ENCODE measurements at places on chromosomes 6 and 20.

DNA sequence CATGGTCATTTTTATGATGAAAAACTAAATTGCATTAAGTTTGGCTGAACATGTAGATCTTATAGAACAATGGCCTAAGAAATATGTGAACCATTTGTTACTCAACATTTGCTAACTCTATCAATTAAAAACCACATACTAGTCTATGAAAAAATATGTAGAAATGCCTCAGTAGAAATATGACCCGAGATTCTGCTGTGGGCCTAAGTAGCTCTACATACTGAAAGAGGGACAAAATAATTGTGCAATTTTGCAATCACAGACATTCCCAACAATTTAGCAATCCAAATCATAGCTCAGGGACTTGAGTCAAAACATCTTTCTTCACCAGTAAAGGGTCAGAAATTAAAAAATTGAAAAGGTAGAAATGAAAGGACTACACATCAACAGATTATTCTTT is 619.0 kb downstream of the FRK start:
- DNase-seq = no peak

DNA sequence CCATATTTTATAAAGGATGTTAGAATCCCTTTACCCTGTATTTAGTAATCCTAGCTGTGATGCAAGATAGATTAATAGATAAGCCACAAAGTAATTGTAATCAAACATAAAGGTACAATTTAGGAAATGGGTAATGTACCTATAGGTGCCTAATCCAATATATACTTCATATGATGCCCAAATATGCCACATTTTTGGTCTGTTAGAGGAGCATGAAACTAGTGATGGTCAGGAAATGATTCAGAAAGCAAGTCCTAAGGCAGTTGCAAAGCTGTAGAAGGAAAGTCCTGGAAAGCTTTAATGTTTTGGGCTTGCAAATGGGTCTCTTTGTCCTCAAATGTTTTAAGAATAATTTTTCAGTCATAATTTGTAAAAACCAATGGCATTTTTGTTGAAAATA is 76.6 kb upstream of the PTPRK start:
- DNase-seq = no peak

DNA sequence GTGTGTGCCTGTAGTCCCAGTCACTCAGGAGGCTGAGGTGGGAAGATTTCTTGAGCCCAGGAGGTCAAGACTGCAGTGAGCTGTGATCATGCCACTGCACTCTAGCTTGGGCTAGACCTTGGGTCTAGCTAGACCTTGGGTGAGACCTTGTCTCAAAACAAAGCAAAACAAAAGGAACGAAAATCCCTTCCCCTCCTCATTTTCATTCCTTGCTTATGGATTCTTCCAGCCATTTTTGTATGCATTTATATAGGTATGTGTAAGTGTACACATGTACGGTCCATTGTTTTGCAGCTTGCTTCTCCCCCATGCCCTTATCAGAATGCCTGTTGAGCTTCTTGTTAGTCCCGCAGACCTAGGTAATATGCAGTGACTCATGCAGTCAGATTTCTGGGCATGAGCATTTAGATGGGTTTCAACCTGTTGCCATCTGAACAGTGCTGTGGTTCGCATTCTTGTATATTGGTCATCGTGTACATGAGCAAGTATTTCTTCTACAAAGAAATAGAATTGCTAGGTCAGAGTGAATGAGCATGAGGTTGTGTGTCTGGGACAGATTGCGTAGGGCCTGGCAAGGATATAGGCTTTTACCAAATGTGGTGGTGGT is 73.2 kb downstream of the ATRN start:
- no peak for DNase-seq

DNA sequence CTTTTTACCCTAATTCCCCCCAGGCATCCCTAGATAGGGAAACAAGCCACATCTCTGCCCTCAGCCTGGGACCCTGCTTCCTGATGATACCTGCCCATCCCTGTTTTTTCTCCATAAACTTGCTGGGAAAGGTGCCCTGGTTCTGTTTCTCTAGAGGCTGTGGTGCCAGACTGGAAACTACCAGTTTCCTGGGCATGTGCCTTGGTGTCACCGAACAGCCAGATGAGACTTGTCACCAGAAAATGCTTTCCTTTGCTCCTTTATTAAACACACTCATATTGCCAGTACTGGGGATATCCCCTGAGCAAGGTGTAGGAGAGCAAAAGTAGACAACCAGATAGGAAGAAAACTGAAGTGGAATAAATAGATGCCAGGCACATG is 16.8 kb downstream of the SRSF3 start:
- DNase-seq = no peak

GRCh38 chr6:3297006-3297405 is 38.3 kb downstream of the PSMG4 start:
- DNase-seq = no peak

DNA sequence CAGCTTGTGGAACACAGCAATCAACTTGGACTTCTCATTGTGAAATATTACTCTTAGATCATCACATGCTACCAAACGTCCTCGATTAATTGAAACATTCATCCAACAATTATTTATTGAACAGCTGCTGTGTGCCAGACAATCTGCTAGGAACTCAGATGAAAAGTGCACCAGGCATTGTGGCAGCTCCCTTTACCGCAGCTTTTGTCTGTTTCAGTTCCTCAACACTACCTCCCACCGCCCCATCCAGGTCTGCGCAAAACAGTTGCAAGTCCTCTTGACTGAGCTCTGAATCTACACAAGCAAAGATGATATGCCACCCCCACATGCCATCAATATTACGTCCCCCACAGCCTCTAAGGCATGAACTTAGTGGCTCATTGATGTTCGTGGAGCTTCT is 1094.4 kb upstream of the MAP3K7 start:
- no peak for DNase-seq

- DNase-seq = no peak
These were observed 52.5 kb upstream of the CCN2 start for GRCh38 chr6:132003516-132004178.

DNA sequence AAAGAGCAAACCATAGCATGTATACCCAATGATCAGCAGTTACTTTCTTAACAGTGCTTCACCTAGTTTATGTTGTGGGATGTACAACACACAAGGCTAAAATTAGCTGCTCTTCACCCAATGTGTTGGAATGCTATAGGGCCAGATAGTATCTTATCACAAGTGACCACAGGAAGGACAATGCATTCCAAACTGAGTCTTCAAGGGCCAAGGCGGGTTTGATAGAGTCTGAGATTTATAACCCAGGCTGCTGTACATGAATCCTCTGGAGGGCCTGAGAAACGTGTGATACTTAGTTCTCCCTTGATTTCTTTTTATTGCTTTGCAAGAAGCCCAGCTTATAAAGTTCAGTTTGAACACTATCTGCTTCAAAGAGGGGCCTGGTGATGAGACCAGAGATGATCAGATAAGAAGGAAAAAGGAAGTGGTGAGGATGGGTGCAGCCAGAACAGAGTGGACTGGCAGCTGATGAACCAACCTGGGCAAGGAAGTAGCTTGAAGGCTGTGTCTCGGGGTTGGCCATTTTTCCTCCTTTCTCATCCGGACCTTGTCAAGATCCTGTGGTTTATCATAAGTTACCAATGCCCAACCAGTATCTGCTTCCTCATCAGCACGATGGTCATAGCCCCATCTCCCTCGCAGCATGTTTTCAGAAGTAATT is 62.2 kb upstream of the BMP2 start:
- no peak for DNase-seq

DNA sequence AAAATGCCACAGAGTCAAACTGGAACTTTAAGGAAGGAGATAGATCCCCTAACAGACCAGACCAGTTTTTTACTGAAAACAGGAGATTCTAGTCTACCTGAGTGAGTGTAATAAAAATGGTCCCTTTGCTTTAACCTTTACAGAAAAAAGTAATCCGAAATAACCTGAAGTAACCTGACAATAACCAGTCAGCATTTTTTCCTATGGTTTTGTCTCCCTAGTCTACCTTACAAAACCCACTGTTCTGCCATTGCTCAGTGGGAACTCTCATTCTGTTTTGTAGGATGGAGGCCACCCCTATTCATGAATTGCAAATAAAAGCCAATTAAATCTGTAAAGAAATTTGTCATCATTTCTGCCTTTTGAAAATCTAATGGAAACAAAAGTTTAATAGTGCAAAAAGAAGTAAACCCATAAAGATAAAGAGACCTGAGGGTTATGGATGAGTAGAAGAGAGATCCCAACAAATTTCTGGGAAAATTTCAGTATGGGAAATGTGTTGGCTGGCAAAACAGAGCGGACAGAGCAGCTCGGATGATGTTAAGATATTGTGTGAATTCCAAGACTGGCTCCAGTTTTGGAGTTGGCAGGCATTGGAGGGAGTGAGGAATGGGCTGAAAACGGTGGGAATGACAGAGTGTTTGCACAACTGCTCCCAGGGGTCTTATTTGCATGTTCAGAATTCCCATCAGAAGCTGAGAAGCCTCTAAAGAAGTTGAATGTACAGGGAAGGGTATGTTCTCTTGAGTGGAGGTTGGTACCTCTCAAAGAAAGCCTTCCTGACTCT is 104.7 kb upstream of the RALGAPA2 start:
- no peak for DNase-seq

DNA sequence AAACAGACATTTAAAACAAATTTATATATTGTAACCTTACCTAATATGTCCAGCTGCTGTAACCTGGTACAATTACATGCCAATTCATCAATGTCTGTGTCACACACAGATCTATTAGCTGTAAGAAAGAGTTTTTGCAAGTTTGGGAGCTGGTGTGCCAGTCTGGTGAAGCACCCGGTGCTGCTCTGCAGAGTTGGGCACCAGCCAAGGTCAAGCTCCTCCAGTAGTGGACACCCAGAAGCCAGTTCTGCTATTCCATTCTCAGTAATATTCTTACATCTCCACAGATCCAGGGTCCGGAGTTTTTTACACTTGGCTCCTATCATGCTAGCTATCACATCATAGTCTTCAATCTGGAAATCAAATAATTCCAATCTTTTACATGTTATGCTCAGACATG is 41.0 kb downstream of the POU3F2 start:
- no peak for DNase-seq

GRCh38 chr6:105560611-105561066 is 157.8 kb upstream of the PREP start:
- no peak for DNase-seq

DNA sequence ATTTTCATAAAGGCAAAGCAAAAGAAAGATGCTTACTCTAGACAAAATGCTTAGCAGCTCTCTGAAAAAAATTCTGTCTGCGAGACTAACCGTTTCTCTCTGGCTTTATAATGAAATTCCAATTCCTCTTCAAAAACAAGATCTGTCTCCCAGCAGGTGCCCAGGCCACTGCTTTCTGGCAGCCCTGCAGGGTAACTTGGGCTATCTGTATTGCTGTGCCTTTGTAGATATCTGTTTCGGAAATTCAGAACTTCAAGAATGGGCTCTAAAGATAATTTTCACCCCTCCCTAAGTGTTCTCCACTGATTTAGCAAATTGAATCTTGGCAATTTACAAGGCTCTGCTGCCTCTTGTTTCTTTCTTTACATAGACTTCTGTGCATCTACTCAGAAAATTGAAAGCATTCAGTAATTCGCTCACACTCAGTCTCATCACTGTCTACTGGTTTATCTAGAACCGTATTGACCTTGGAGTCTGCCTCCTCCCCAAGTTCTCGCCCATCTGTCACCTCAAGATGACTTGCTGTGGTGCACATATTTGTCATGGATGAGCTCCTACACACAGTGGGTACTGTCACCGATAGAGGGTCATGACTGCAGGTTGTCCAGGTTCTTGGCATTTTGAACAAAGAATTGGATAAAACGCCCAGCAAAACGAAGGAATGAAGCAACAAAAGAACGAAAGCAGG is 26.4 kb upstream of the FABP7 start:
- DNase-seq = no peak

DNA sequence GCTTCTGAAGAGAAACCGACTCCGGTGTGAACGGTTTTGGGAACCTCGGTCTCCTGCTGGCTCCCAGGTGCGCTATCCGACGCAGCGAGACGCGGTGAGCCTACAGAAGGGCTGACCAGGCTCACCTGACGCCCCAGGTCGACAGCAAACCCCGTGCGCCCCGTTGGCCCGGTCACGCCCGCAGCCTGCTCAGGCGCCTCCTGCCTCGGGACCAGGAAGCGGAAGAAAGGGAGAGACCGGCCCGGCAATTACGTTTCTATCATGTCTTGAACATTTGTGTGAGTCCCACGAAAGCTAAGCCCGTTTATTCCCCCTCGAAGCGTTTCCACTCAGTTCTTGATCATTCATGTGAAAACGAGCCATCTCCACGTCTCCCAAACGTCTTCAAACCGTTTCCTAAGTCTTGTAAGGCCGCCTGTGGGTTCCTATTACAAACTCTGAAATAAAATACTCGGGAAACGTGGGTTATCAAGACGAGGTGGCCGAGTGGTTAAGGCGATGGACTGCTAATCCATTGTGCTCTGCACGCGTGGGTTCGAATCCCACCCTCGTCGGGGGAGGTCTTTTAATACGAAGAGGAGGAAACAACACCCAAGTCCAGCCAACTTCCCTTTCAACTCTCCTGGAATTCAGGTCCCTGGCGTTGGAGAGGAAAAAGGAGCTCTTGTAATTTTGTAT is 150.5 kb upstream of the PRSS16 start:
- peak; percentile 18 for DNase-seq

GRCh38 chr6:157904999-157905398 is 76.7 kb upstream of the SYNJ2 start:
- no peak for DNase-seq

- no peak for DNase-seq
These were observed 41.3 kb upstream of the HFE start for GRCh38 chr6:26045928-26046368.

DNA sequence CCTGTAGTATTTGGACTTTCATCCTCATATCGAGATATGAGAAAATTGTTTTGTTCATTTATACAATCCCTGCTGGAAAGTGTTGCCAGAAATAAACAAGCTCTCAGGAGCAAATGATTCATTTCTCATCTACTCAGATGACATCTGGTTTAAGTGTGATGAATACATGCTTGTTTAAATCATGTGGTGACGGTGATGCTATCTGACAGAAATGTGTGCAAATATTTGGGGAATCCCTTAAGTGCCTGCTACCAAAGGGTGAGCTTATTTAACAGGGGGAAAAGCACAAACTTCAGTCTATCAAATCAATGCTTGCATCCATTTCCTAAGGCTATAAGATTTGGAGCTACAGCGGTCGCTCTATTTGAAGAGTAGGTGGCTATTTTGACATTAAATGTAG is 368.3 kb upstream of the SASH1 start:
- no peak for DNase-seq

DNA sequence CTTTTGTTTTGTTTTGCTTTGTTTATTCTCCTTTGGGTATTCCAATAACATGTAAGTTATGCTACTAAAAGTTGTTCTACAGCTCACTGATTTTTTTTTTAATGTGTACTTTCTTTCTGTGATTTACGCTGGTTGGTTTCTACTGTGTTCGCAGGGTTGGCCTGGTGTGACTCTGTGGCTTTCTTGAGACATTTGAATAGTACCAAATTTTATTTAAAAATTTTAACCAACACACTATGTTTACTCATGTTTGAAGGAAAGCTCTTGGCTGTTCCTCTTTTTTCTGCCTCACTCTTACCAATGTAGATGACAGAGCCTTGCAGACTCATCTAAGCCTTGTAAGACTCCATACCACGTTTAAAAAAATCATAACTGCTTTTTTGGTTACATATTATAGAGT is 1784.9 kb upstream of the DEFB115 start:
- DNase-seq = no peak

- no peak for DNase-seq
These were observed 294.7 kb downstream of the ZNF217 start for GRCh38 chr20:53298911-53299310.

Measured in stimulated activated CD4-positive, alpha-beta T cell treated with anti-CD3 and anti-CD28 coated beads, Interleukin-4, amount 100 ng/mL, for 1 hour (primary cell).